ENCODE measurements at places on chromosomes 3 and 15. TPM values are rescaled to one million over a fixed set of nuclear protein-coding genes. Genes with fewer than 3 reads are reported as not detected.

SCAP gene
- total RNA-seq, result 54.7 TPM

ATP13A4 gene
- total RNA-seq, result 0.64 TPM

HYKK gene
- 14.7 TPM for total RNA-seq

MST1R gene
- total RNA-seq, result 0.16 TPM

LINGO1 gene
- 1.2 TPM for total RNA-seq

RETNLB gene
- total RNA-seq, result not detected

SPTBN5 gene
- total RNA-seq, result 2.0 TPM

SNTN gene
- total RNA-seq, result not detected

FBXL22 gene
- total RNA-seq, result 0.64 TPM

CCNL1 gene
- 300 TPM for total RNA-seq

LOXL1 gene
- 11.3 TPM for total RNA-seq

GPR156 gene
- 0.88 TPM for total RNA-seq

APBA2 gene
- 0.64 TPM for total RNA-seq
